ENCODE measurements at places on chromosomes 3 and 15. TPM values are rescaled to one million over a fixed set of nuclear protein-coding genes. Genes with fewer than 3 reads are reported as not detected.

Gene HCN4
- not detected for total RNA-seq

Gene PP2D1
- total RNA-seq: not detected

Gene SLC9C1
- total RNA-seq: 0.21 TPM

Gene WDR93
- not detected for total RNA-seq

Gene TLNRD1
- 9.9 TPM for total RNA-seq

Gene IGDCC3
- total RNA-seq: not detected

Gene GOLGA8J
- not detected for total RNA-seq

Gene RASL12
- not detected for total RNA-seq

Gene ZPLD1
- total RNA-seq: 0.07 TPM

Gene XCR1
- total RNA-seq: not detected

Gene RTP4
- under 0.01 TPM for total RNA-seq
